ENCODE measurements at places on chromosomes 5 and 9.

GRCh38 chr9:74122661-74123060 is 374.5 kb upstream of the RORB start:
- DNase-seq, result no peak

DNA sequence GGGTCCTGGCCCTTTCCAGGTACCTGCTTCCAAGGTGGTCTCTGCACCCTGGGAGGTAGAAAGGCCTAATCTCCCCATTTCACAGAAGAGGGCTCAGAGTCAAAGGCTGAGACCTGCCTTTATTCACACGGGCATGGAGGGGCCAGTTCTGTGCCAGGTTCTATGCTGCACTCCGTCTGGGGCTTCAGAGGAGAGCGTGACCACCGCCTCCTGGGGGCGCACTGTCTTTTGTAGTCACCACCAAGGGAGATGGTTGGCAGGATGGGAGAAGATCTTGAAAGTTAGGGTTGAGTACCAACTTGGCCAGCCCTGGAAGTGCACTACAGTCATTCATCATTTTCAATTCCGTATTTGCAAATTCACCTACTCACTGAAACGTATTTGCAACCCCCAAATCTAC is 23.7 kb upstream of the PRDM12 start:
- DNase-seq, result no peak

DNA sequence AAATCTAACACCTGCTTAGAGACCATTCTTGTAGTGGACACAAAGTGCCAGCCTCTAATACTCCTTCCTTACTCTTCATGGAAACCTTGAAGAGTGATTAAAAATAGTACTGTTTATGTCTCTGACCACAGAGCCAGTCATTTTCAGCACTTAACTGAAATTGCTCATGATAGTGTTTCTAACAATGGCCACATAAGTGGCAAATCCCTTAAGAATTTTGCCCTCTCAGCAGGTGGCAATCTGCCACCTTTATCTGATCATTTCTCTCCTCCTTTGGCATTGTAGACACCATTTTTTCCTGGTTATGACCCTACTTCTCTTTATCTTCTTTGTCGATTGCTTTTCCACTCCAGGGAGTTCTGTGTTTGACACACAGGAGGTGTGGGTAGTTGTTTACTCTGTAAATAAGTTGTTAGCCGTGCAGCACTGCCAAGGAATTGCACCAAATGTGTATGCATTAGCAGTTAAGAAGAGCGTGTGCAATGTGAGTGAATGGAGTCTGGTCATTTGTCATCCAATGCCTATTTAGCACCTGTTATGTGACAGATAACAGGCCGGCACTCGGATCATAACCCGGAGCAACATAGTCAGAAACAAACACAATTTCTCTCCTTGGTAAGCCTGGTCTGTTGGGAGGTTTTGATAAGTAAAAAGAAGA is 36.8 kb upstream of the STARD4 start:
- no peak for DNase-seq

DNA sequence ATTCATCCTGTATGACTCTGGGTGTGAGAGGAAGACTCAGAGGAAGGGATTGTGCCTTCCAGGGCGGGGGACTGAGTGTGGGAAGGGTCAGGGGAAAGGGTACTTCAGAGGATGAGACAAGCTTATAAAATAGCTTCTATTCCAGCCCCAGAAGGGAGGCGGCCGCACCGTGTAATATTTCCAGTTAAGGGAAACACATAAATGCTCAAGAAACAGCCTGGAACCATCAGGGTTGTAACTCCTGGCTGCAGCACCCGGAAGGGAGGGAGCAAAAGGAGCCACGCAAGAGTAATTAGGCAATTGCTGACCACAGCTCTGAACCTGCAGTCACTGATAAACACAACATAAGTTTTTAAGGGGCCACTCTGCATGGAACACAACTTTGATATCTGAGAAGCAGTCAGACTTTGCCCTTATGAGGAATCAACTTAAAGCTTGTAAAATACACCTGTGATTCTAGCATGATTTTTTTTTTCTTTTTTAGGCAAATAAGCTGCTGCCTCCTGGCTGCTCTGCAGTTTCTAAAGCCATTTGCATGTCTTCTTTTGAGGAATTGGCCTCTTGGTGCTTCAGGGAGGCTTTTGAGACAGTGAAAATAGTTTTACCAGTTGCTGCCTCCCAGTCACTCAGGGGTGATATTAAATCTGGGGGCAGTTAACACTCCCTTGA is 382.7 kb downstream of the ENC1 start:
- DNase-seq, result no peak

- no peak for DNase-seq
Measured at GRCh38 chr5:148972974-148973374, 89.9 kb downstream of the SH3TC2 start.

Measured in NCI-H1092 (cell line).